Hepatocyte (in vitro differentiated cells): ENCODE measurements at places on chromosomes 5 and 9. TPM values are rescaled to one million over a fixed set of nuclear protein-coding genes. Genes with fewer than 3 reads are reported as not detected.

DNA sequence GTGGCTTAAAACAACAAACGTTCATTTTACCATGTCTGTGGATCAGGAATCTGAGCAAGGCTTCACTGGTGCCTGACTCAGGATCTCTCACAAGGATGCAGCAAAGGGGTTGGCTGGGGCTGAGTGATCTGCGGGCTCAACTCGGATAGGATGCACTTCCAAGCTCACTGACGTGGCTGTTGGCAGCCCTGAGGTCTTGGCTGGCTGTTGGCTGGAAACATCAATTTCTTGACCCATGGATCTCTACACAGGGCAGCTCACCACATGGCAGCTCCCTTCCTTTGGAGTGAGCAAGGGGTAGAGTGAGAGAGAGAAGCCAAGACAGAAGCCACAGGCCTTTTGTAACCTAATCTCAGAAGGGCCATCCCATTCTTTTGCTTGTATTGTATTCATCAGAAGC lies 202.1 kb downstream of the NXNL2 start:
- H3K4me3 ChIP-seq = no peak overlapping the region
- H3K36me3 ChIP-seq = no peaks in the 10 kb centered on the region
- H3K27ac ChIP-seq = no peak overlapping the region

DNA sequence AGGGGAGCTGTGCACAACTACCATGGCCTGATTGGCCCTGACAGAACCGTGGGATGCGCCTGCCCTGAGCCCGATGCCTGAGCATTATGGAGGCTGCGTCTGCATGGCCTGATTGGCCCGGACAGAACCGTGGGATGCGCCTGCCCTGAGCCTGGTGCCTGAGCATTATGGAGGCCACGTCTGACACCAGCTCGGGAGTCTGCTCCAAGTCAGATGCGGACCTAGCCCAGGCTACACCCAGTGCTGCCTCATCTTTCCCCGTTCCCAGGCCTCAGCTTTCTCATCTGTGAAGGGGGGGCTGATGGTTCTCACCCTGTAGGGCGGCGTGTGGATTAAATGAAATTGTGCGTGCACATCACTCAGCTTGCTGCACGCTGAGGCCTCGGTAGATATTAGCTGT lies 7.3 kb downstream of the CEP72 start:
- H3K4me1 ChIP-seq = no peaks in the 10 kb centered on the region
- DNase-seq = no peak
- H3K36me3 ChIP-seq = no peaks in the 10 kb centered on the region

DNA sequence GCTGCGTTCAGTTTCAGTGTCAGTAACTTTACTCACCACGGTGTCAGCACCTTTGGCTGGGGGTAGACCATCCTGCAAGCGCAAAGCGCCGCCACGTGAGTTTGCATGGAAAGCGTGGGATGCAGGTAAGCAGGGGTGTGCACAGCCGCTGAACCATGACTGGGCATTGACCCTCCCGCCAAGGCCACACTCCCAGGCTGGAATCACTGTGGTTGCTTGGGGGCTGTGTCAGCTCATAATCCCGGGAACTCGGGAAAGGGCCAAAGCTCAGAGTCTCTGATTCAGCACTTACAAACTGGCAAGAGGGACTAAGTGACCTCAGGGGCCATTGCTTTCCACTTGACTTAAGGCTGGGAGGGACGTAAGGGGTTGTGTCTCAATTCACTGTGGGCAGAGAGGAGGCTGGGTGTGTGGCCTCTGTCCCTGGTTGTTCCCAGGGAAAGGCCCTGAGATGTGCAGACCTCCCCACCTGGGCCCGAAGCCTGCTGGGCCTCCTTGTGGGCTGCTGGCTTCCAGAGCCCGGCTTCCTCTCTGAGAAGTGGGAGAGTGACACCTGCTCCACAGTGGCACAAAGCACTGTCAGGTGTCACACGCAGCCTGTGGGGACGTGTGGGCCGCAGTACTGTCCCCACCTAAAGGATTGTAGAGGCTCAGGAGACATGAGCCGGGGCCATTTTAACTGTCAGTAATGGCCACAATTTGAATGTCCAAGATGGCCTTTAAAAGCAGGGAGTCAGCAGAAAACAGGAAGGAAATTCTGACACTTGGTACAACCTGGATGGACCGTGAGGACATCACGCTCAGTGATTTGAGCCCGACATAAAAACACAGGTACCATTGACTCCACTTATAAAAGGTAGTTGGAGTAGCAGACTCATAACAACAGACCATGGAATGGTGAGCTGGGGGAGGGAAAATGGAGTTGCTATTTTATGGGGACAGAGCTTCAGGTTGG lies 16.7 kb downstream of the ABO start:
- H3K36me3 ChIP-seq = no peaks in the 10 kb centered on the region
- DNase-seq = peak; percentile 66
- peak overlapping the region; percentile 70 for H3K27ac ChIP-seq
- H3K4me3 ChIP-seq = no peak overlapping the region
- H3K4me1 ChIP-seq = peaks cover 14% of the 10 kb centered on the region
- no peaks in the 10 kb centered on the region for H3K27me3 ChIP-seq

- no peak overlapping the region for H3K4me3 ChIP-seq
- no peak overlapping the region for H3K27ac ChIP-seq
- no peaks in the 10 kb centered on the region for H3K27me3 ChIP-seq
- DNase-seq = no peak
These were observed 20.6 kb upstream of the CYLC2 start for GRCh38 chr9:102974530-102974929.

DNA sequence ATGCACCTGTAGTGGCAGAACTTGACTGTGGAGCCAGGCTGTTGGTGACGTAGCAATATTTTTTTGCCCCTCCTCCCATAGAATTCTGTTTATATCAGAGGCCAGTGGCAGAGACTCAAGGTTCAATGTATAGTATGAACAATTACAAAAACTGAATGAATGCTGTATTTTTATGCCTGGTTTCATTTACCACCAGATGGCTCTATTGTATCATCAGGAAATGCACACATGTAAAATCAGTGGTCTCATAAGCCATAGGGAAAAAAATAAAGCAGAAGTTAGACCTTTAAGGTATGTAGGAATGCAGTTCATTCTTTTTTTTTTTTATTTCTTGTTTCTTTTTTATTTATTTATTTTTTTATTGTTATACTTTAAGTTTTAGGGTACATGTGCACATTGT lies 43.6 kb downstream of the CCDC192 start:
- no peak overlapping the region for H3K27ac ChIP-seq
- H3K4me1 ChIP-seq = no peaks in the 10 kb centered on the region
- H3K4me3 ChIP-seq = no peak overlapping the region
- no peaks in the 10 kb centered on the region for H3K27me3 ChIP-seq
- no peak for DNase-seq

GRCh38 chr9:14766299-14766698 lies 43.8 kb upstream of the CER1 start:
- H3K27me3 ChIP-seq = no peaks in the 10 kb centered on the region
- peaks cover 6% of the 10 kb centered on the region for H3K4me1 ChIP-seq
- DNase-seq = no peak
- no peak overlapping the region for H3K4me3 ChIP-seq
- H3K27ac ChIP-seq = no peak overlapping the region

Gene IFNA13
- not detected in 2 replicates for total RNA-seq
